Prostate gland (tissue), 2 donors: ENCODE measurements at places on chromosomes 1 and 21. TPM values are rescaled to one million over a fixed set of nuclear protein-coding genes. Genes with fewer than 3 reads are reported as not detected.

WNT3A gene
- total RNA-seq: 4.8 TPM

- no peak overlapping the region for H3K4me3 ChIP-seq
Observed at GRCh38 chr1:234684856-234685255, 74.9 kb upstream of the IRF2BP2 start.

- H3K27me3 ChIP-seq: peaks cover under 1% of the 10 kb centered on the region
- H3K4me3 ChIP-seq: no peak overlapping the region
- no peak overlapping the region for H3K27ac ChIP-seq
Observed at GRCh38 chr1:30039354-30040080, 683.9 kb downstream of the MATN1 start.

DNA sequence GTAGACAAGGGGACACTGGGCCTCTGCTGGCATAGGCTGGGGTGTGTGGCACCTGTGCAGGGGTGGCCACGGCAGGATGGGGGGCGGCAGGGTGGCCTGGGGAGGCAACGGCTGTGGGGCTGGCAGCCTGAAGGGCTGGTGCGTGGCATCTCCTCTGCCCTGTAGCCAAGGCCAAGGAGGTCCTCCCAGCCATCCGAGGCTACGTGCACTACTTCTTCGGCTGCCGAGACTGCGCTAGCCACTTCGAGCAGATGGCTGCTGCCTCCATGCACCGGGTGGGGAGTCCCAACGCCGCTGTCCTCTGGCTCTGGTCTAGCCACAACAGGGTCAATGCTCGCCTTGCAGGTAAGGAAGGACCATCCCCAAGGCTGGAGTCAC lies 36.0 kb upstream of the LHX4 start:
- H3K27me3 ChIP-seq: no peaks in the 10 kb centered on the region
- DNase-seq: no peak
- H3K27ac ChIP-seq: no peak overlapping the region
- no peaks in the 10 kb centered on the region for H3K36me3 ChIP-seq
- no peaks in the 10 kb centered on the region for H3K4me1 ChIP-seq
- H3K4me3 ChIP-seq: no peak overlapping the region

AUNIP gene
- total RNA-seq: 0.32 TPM

DNA sequence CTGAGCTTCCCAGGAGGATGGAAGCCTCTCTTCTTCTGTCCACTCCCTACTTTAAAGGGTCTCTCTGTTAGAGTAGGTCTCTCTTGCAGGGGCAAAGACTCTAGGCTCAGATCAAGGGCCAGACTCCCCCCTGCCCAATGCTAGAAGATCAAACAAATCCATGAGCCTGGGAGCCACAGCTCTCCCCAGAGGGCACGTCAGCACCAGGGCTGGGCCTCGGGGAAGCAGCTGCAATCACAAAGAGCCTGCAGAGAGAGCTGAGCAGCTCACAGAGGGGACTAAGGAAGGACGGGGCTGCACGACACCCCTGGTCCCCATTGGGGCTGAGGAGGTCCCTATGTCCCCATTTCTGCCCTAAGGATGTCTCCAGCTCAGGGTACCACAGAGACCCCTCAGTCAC lies 3.9 kb downstream of the CNTN2 start:
- H3K36me3 ChIP-seq: no peaks in the 10 kb centered on the region
- no peak overlapping the region for H3K4me3 ChIP-seq
- DNase-seq: no peak
- peaks cover 15% of the 10 kb centered on the region for H3K27me3 ChIP-seq
- no peaks in the 10 kb centered on the region for H3K4me1 ChIP-seq
- no peak overlapping the region for H3K27ac ChIP-seq

PARS2 gene
- total RNA-seq: 12.0 TPM

DNA sequence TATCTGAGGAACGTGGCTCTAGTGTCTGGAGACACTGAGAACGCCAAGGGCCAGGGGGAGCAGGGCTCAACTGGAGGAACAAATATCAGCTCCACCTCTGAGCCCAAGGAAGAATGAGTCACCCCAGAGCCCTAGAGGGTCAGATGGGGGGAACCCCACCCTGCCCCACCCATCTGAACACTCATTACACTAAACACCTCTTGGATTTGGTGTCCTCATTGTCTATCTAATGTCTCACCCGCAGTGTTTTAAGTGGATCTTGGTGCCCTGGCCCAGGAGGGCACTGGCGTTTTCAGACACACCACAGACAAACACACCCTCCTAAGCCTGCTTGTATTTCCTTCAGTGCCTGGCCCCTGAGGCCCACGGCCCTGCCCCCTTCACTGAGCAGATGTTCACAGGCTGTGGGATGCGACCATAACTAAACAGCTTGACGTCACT lies 2.2 kb upstream of the FALEC start:
- H3K4me1 ChIP-seq: no peaks in the 10 kb centered on the region
- H3K4me3 ChIP-seq: no peak overlapping the region
- no peak overlapping the region for H3K27ac ChIP-seq
- no peaks in the 10 kb centered on the region for H3K27me3 ChIP-seq
- no peaks in the 10 kb centered on the region for H3K36me3 ChIP-seq

DNA sequence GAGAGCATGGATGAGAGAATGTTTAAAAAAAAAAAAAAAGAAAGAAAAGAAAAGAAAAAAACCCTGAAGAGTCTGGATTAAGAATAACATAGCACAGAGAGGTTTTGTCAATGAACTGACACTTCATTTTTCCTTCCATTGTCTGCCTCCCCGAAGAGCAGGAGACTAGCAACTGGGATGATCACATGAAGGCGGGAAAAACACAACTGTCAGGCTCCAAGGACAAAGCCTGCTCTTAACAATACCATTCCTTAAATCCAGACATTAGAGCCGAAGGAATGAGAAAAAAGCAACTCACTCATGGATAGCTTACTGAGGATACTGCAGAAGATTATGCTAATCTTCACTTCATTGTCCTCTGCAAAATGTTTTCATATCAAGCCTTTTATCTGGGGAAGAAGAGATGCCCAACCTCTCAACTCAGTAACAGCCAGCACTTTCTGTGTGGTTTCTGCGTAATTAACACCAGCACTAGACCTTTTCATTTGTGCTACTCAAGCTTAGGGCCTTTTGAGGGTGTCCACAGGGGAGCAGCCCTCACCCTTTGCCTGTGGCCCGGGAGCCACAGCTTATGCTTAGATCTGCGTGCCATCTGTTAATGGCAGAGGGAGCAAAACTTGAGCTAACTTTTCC lies 182.3 kb downstream of the BARHL2 start:
- DNase-seq: no peak
- no peaks in the 10 kb centered on the region for H3K27me3 ChIP-seq
- H3K4me1 ChIP-seq: no peaks in the 10 kb centered on the region
- H3K4me3 ChIP-seq: no peak overlapping the region
- H3K27ac ChIP-seq: no peak overlapping the region
- H3K36me3 ChIP-seq: no peaks in the 10 kb centered on the region

FMOD gene
- total RNA-seq: 95.9 TPM

GRCh38 chr1:118809586-118809985 lies 178.6 kb downstream of the TBX15 start:
- no peaks in the 10 kb centered on the region for H3K27me3 ChIP-seq
- no peaks in the 10 kb centered on the region for H3K36me3 ChIP-seq
- H3K27ac ChIP-seq: no peak overlapping the region
- H3K4me1 ChIP-seq: no peaks in the 10 kb centered on the region

RGSL1 gene
- not detected for total RNA-seq

NUDC gene
- 66.3 TPM for total RNA-seq
